Epithelial cell of proximal tubule (primary cell): ENCODE measurements at places on chromosomes 2 and 18. TPM values are rescaled to one million over a fixed set of nuclear protein-coding genes. Genes with fewer than 3 reads are reported as not detected.

DNA sequence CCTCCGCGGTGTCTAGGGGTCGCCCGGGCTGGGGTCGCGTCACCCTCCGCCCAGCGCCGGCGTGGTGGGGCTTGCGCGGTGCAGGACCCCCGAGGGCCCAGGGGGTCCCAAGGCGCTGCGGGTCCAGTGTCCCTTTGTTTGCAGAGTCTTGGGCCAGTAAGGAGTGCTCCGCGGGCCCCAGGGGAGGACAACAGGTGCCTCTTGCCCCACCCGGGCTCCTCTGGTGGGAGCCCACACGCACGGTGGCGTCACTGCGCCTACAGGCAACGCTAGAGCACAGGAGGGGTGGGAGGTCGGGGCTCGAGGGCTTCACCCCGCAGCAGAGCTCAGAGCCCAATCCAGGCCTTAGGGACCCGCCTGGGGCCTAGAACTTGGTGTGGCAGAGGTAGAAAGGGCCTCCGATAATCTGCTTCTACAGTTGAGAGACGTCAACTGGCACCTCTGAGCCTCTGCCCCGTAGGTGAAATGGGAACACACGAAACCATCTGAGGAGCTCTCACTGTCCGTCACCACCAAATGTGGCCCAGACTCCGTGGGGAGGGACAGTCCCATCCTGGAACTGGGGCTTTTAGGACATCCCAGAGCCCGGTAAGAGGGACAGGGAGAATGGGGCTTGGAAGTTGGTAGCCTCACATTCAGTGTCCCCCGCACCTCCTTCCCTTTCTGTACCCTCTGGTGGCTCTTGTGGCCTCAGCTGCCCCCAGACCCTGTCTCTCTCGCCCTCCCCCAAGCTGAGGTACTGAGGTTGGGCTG, 1.4 kb downstream of the ARID5A start:
- no peak for DNase-seq

ACOXL gene
- 0.06 and 0.14 TPM in 2 replicates for total RNA-seq

DNA sequence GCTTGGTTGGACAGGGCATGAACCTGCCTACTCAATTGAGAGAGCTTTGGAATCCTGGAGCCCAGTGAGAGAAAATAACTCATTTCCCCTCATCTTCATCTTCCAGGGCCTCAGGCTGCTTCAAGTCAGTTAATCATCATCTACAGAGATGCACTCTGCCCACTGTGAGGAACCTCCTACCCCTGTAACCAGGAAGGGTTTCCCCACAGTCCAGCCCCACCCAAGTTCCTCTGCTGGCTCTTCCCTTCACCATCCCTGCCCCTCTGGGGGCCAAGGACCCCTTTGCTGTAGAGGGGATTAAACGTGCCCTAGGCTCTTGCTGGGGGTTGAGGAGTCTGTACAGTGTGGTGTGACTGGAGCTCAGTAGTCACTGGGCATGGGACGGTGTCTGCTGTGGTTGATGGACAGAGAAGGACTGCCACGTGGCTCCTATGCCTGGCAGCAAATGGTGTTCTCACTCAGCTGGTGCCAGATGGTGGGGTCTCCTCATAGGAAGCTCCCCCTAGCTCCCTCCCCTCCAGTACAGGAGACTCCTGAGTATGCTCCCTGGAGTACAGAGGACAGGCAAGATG, 29.5 kb upstream of the LGALSL start:
- no peak for DNase-seq

CEP76 gene
- total RNA-seq: 9.5 and 21.2 TPM in 2 replicates

RASGRP3 gene
- 0.36 and 1.1 TPM in 2 replicates for total RNA-seq

DNA sequence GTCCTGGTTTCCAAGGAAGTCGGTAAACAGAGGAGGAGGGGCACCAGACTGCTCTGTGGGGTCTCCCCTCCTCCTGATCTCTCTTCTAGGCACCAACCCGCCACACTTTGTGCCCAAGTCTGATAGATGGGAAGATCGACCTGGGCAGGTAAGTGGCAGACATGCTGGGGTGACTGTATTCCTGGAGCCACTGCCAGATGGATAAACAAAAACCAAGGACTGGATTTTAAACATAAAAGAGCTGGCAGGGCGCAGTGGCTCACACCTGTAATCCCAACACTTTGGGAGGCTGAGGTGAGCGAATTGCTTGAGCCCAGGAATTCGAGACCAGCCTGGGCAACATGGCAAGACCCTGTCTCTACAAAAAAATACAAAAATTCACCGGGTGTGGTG, 181.2 kb downstream of the ANAPC1 start:
- DNase-seq: no peak

DNA sequence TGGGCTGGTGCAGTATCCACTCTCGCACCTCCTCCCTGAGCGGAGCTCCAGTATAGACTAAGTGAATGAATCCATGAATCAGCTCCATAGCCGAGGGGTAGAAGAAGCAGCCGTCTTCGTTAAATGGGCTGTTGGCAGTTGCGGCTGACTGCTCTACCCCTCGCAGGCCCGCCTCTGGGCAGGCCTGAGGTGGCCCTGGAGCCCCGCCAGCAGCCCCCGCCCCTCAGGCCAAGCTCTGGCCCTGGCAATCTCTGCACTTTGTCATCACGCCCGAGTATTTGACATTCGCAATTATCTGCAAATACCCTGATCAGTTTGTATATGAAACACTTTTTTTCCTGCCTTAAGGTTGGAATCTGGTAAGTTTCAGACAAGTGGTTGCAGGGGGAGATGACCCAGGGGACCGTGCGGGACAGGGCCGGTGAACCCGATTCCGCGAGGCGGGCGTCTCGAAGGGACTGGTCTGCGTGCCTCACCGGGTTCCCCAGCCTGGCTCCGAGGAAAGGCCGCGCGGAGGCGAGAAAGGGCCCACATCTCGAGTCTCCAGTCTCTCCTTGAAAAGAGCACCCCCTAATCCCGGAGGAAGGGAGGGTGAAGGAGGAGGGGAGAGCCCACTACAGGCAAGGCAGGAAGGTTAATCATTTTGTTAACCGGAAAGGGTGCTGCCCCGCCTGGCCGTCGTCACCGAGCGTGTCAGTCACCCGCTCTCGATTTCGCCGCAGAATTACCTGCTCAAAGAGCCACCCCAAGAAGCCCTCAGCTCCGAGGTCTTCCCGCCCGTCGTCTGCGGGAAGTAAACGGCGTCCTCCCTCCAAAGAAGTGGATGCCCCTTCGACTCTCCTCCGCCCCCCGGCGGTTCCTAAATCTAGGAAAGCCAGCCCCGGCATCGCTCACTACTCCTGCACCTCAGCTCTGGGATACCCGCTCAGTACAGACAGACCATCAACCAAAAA, 11.1 kb upstream of the SATB2 start:
- DNase-seq: no peak

- DNase-seq: peak; percentile 75
Observed at GRCh38 chr2:33426666-33427231, 49.7 kb upstream of the RASGRP3 start.

FBLN7 gene
- total RNA-seq: 1.6 TPM in 1 of 2 replicates, not detected in the other

GRCh38 chr2:106269591-106270291, 75.6 kb upstream of the UXS1 start:
- peak; percentile 20 for DNase-seq

GRCh38 chr18:10201226-10201625, 253.2 kb upstream of the APCDD1 start:
- no peak for DNase-seq

DNA sequence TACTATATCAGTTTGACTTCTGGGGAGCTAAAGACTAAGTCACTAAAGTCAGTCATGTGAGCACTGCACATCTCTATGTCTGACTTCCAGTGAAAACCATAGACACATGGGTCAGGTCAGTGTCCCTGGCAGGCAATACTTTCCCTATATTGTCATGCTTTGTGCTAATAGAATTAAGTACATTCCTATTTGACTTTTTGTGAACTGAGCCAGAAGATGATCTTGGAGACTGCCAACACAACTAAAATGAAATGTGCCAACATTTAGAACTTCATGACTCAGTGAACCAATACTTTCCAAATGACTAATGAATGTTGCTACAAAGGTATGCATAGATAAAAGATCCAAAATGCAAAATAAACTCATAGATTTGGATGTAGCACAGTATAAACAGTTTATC, 820.8 kb upstream of the FAM98A start:
- peak; percentile 41 for DNase-seq
